ENCODE measurements at places on chromosomes 11 and 22.

- DNase-seq, result no peak
Measured at GRCh38 chr22:44158816-44159215, 21.9 kb upstream of the PARVG start.

GRCh38 chr11:126611438-126611837 lies 256.0 kb downstream of the ST3GAL4 start:
- DNase-seq, result no peak

GRCh38 chr11:62542111-62542745 lies 4.4 kb downstream of the AHNAK start:
- DNase-seq, result no peak

DNA sequence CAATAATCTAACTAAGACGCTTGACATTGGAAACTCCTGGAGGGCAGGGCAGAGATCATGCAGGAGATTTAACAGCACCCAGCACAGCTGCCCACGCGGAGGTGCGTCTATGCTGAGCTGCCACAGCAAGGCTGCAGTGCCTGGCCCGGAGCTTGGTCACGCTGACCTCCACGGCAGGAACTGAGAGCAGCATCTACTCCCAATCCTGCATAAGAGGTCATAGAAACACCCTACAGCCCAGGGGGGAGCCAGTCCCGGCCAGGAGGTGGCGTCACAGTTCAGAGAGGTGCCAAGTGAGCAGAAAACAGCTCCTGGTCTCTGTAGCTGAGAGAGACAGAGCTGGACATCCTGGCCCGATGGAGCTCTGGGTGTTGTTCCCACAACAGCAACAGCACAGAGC lies 121.1 kb upstream of the TMEM45B start:
- no peak for DNase-seq

DNA sequence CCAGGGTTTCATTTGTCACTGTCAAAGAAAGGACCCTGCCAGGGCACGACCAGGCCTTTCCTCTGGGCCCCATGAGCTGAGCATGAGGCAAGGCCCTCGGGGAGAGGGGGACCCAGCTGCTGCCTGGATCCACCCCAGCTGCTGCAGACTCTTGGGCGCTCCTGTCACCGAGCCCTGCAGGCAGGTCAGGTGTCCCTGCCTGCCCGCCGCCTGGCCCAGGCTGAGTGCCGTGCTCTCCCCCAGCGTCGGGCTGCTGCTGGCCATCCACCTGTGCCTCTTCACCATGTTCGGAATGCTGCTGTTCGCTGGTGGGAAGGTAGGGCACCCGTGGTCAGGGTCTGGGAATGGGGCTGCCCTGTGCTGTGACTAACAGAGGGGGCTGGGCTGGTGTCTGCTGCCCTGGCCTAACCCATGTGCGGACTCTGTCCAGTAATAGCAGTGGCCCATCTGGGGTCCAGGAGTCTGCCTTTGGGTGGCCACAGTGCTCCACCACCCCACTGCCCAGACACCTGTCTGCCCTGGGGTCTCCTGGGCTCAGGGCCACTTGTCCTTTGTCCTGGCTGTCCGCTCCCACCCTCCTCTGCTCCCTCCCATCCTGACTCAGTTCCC lies 15.0 kb downstream of the TPCN2 start:
- no peak for DNase-seq

- no peak for DNase-seq
Measured at GRCh38 chr11:125174686-125175085, 10.1 kb downstream of the PKNOX2 start.

DNA sequence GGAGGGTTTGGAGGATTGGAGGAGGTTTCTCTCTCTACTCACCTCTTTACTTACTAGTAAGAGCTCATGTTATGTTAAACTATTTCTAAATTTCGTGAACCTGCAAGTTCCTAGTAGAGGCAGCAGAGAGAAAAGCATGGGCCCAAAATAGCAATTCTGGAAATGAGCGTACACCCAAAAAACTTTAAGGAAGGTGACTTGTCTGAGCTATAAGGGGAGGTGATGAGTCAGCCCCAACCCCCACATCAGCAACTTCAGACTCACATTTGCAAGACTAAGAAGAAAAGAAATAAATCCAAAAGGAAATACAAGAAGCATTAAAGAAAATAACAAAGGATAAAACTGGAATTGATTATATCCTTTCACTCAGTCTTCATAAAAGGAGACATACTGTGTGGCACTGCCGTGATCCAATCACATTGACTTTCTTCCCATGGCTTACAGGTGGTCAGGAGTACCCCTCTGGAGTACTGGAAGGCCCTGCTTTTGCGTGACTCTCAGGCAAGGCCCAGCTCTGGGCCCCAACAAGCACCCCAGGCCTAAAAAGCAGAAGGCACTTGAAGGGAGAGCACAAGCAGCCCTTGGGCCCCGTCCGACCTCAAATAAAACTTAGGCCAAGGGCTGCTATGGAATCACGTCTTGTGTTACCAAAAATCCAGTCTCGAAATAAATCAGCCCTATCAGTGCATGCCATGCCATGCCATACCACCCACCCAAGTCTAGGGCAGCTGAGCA lies 14.3 kb downstream of the PACSIN2 start:
- DNase-seq, result no peak

DNA sequence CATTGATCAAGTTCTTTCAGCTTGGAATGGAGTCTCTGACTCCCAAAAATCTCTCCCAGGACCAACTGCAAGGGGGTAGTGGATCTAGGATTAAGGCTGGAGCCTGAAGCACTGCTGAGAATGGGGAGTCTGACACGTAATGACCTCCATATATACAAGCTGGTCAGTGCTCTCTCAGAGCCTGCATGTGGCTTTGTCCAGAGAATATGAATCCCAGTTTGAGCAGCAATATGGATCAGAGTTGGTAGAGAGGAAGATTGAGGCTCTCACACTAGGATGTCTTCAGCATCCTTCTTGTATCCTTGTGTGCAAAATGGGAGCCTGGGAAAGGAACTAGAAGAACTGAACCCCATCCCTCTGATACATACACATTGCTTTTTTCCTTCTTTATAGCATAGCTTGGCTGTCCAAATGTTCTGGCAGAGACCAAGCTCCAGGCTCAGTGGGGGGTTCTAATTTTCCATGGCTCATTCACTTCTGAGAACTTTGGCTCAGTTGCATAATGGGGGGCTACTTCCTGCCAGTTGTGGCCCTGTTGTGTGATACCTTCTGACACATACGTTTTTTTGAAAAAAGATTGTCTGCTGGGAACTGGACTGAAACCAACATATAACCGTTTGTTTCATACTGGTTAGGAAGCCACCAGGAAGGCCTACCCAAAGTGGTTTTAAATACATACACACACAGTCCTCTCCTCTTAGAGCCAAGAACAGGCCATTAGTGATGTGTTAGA lies 138.2 kb downstream of the ETS1 start:
- no peak for DNase-seq

- no peak for DNase-seq
Measured at GRCh38 chr11:76693806-76694205, 23.3 kb upstream of the LRRC32 start.

GRCh38 chr11:128898580-128899344 lies 7.6 kb downstream of the KCNJ5 start:
- DNase-seq, result no peak

GRCh38 chr11:76654298-76654851 lies 16.2 kb downstream of the LRRC32 start:
- DNase-seq, result no peak

- DNase-seq, result no peak
Measured at GRCh38 chr11:130448039-130448415, 418 bp upstream of the ADAMTS15 start.

DNA sequence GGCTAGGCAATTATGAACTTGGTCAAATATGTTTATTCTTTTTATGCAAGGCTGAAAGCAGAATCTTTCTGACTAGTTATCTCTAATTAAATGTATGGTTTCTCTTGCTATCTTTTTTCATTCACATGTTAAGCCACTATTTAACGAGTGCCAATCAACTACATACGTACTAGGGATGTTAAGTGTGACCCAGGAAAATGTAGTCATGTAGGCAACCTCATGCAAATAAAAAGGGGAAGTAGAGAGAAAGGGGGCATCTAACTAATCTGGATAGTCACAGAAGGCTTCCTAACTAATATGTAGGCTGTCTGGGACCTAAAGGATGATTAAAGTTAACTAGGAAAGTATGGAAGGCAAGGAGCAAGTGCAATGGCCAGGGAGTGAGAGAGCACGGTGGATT lies 23.5 kb downstream of the TBRG1 start:
- DNase-seq, result no peak

DNA sequence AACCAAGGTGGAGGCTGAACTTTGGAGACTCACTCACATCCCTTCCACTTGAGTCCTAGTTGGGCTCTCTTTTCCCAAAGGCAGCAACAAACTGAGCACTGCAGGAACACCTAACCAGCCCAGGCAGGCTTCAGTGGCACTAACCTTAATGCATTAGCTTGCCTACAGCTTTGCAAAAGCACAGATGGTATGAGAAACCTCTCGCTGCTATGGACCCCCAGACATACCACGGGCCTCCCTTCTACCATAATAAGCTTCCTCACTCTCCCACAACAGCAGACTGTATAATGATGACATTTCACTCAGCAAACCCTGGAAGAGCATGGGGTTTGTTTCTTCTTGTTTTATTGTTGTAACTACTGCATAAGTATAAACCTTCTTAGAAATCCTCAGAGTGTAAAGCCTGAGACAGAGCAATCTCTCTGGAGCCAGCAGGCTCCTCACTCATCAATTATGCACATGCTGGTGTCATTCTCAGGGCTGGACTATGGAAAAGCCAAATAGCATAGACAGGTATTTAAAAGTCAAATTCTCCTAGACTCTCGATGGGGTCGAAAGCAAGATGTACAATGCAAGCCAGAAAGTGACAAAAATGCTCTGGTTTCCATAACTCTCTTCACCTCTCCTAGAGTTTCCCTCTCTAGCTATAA lies 167.6 kb downstream of the NXPE2 start:
- DNase-seq, result no peak

GRCh38 chr11:112300094-112300786 lies 39.6 kb upstream of the PLET1 start:
- no peak for DNase-seq

- DNase-seq, result no peak
Measured at GRCh38 chr11:125960771-125961170, 14.9 kb downstream of the VSIG10L2 start.

GRCh38 chr11:92224407-92225124 lies at the start of gene FAT3:
Gene FAT3, plus strand, starts transcription at chr11:92224818. Its CDS starts 127,295 bp downstream, at chr11:92352113.
- DNase-seq, result no peak

- no peak for DNase-seq
Measured at GRCh38 chr11:27248576-27249509, 114.2 kb downstream of the CCDC34 start.

DNA sequence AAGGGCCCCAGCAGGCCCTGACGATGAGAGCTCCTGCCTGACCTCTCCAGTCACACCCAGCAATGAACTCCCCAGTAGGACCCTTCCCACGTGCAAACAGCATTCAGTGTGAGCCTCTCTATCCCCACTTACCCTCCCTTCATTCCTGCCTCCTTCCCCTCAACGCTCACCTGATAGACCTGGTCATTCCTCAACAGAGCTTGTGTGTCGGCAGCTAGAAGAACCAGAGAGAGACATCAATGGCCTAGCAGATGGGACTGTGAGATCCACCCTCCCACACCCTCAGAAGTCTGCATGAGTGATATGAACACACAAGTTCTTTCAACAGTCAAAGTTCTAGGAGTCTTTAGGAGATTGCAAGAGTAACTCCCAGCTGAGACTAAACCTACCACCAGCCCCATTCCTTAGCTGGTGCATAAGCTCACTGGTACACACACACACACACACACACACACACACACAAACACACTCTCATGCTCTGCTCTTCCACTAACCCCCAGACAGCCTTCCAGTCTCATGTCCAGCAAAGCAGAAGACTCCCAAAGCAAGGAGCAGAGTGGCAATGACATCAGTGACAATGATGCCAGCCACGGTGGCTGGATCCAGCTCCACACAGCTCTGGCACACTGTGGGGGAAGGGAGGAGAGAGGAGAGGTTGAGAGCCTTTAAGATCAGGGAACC lies 3.1 kb downstream of the CD3D start:
- DNase-seq, result no peak

DNA sequence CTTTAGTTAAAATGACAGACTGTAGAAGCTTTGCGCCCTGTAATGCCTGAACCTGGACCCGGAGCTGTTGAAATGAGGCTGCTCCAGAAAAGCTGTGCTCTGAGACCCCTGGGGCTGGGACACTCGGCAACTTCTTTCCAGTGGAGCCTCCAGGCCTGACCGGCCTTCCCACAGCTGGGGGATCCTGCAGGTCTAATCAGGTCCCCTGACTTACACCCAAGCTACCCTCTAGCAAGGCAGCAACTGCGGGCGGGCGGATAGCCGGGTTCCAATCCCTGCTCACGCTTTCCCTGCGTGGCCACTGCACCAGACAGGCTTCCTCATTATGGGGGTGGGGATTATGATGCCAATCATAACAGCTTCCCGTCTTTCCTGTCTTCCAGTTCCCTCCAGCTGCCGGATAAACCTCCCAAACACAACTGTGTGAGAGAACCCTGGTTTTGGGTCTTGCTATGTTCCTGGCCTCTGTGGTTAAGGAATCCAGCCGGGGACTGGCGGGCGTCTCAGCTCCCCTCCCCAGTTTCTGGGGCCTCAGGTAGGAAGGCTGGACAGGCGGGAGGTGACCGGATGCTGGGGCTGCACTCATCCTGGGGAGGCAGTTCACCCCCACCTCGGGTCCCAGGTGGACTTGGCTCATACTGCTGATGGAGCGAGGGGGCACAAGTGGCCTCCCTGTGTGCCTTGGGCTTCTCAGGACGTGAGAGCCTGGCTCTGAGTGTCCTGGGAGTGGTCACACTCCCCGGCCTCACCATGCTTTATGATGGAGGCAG lies 38.6 kb downstream of the PARVG start:
- DNase-seq, result no peak

GRCh38 chr11:77270921-77271320 lies 30.6 kb downstream of the GDPD4 start:
- no peak for DNase-seq

DNA sequence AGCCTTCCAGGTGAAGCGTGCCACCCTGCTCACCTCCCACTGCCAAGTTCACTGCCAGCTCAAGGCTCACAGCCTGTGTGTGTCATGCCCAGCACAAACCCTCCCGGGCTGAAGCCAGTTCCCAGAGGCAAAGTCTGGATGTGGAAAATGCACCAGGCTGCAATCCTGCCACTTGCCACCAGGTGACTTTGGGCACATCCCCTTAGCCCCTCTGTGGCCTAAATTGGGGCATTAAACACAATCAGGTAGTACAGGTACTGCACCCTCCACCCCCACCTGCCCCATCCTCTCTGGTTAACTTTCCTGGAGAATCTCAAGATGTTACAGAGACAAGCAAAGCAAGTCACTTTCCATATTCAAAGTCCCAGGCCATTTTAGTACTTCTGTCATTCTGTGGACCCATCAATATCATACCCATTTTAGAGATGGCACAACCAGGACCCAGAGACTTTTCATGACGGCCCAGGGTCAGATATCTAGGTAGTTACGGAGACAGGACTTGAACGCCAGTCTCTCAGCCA lies 1.8 kb upstream of the RASD2 start:
- no peak for DNase-seq

DNA sequence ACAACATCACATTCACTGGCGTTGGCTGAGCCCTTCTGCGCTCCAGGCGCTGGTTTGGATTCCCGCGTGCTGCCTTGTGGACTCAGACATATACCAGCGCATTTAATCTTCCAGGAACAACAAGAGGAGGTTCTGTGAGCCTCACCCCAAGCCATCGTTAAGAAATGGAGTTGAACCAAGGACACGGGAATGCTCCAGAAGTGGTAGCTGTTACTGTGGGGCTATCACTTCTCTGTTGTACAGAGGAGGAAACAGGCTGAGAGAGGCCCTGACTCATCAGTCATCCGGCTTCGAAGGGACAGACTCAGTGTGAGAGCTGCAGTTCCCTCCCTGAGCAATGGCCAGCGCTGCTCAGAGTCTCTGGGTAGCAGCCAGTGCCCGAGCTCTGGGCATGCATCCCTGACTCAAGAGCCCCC lies 291.3 kb downstream of the TBC1D22A start:
- DNase-seq, result no peak

- DNase-seq, result no peak
Measured at GRCh38 chr11:75894036-75894585, 79.1 kb downstream of the UVRAG start.
